Activated T-helper 9 cell treated with anti-CD3 and anti-CD28 coated beads, Interleukin-2, amount 50 U/mL, for 16 hours (primary cell): ENCODE measurements at places on chromosomes 3 and 15.

DNA sequence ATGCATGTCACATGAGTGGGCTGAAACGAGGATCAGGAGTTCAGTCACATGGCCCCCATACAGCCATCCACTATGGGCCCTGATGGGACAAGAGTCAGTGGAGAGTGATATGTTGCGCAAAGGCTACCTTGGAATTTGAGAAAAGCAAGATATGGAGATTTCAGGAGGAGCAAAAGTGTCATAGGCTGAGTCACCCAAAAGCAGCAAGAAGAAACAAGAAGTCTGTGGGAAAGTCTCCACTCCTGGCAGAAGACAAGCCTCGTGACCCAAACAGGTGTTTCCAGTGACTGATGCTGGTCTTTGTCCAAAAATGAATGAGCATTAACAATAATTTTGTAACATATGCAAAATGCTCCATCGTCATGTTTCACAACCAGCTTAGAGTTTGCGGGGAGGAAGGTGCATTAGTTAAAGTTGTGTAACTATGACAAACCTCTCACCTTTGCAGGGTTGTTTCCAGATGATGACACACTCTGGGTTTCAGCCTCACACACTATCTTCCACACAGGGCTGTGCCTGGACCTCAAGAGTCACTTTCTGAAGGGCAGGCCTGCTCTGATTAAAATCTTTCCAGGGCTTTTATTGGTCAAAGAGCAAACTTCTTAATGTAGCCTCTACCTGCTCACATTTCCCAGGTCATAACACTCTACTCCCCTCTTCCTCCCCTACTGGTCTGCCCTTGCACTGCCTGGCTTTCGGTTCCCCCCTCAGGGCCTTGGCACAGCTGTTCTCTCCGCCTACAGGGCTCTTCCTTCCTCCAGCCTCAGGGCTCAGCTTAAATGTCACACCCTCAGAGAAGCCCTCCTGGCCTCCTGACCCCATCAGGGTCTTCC is 3.9 kb upstream of the DNASE1L3 start:
- DNase-seq, result no peak

GRCh38 chr3:141764986-141765385 is 1.8 kb downstream of the GRK7 start:
- DNase-seq, result no peak

- no peak for DNase-seq
Observed at GRCh38 chr15:35867356-35867755, 321.4 kb upstream of the DPH6 start.

GRCh38 chr3:50453907-50454306 is 49.5 kb downstream of the CACNA2D2 start:
- no peak for DNase-seq

DNA sequence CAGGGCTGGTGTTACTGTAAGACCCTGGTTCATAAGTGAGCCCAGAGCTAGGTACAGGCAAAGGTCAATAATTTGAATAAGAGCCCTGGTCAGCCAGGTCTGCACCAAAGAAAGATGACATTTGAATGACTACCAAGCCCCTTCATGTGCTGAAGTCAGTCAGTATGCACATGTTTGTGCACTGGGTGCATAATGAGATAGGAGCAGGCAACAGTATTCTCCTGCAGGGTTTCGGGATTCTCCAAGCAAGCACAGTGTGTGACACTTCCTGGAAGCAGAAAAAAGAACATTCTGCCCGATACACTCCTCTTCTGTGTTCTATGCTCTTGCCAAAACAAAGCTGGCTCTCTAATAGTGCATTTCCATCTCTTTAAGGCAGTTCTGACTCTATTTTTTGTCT is 5.5 kb upstream of the IMPDH2 start:
- DNase-seq, result no peak

DNA sequence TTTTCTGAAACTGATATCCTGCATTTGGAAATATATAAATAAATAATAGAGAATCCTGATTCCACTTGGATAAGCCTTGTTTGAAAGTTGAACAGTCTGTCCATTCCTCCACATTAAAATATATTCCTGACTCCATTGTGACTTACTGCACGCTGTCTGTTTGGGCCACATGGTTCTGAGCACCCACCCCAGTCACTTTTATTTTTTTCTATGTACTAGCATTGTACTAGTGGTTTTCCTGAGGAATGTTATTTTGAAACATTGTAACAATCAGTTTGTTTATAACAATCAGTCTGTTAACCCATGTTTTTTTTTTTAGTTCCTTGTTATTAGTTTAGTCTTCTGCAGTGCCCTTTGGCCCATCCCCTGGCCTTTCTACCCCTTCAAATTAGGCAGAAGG is 87.4 kb upstream of the CCNL1 start:
- no peak for DNase-seq

GRCh38 chr15:70266412-70267121 is 168.8 kb upstream of the TLE3 start:
- no peak for DNase-seq

- DNase-seq, result no peak
Observed at GRCh38 chr15:39887832-39888231, 32.2 kb downstream of the GPR176 start.
